HepG2 (cell line): ENCODE measurements at places on chromosomes 7 and 10. TPM values are rescaled to one million over a fixed set of nuclear protein-coding genes. Genes with fewer than 3 reads are reported as not detected.

GRCh38 chr7:37961251-37961650, 40.8 kb downstream of the EPDR1 start:
- H3K4me3 ChIP-seq: no peak overlapping the region
- H3K4me1 ChIP-seq: no peaks in the 10 kb centered on the region
- no peak overlapping the region for H3K27ac ChIP-seq
- H3K36me3 ChIP-seq: no peaks in the 10 kb centered on the region

DNA sequence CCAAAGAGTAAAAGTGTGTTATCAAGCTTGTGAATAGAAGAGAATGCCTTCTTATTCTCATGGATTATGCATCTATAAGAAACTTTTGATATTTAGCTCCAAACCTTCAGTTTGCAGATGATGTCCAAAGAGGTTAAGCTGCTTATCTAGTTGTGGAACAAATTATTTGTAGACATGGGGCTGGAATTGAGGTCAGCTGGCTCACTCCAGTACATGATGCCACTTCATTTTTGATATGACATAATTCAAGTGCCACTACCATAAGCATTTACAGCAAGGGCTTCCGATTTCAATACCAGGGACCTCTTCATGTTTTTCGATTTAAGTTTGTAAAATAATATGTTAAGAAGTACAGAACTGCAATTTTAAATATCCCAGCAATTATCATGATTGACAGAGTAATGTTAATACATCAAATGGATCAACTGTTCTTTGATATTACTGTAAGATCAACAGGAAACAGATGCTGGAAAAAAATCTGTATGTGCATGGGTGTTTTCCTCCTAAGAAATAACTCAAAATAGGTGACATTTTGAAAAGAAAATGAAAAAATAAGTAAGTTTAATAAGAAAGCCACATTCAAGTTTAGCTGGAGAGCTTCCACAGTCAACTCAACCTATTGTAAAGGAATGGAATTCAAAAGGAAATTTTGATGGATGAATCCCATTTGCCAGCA, 12.7 kb downstream of the FAM3C start:
- H3K4me3 ChIP-seq: no peak overlapping the region
- H3K27me3 ChIP-seq: no peaks in the 10 kb centered on the region
- no peak overlapping the region for H3K27ac ChIP-seq
- no peak for DNase-seq
- H3K4me1 ChIP-seq: peaks cover 7% of the 10 kb centered on the region; the same call in 1 of the 2 replicates
- peaks cover 10% of the 10 kb centered on the region; the same call in 1 of the 3 replicates for H3K36me3 ChIP-seq

Gene CAMK1D
- total RNA-seq: not detected in 2 replicates

GRCh38 chr10:120174491-120174890, 282.0 kb downstream of the SEC23IP start:
- peaks cover 16% of the 10 kb centered on the region; the same call in 2 of the 3 replicates for H3K27me3 ChIP-seq
- no peak overlapping the region for H3K4me3 ChIP-seq
- no peak for DNase-seq
- H3K4me1 ChIP-seq: no peaks in the 10 kb centered on the region

Gene SPDYE5
- total RNA-seq: not detected in 2 replicates

DNA sequence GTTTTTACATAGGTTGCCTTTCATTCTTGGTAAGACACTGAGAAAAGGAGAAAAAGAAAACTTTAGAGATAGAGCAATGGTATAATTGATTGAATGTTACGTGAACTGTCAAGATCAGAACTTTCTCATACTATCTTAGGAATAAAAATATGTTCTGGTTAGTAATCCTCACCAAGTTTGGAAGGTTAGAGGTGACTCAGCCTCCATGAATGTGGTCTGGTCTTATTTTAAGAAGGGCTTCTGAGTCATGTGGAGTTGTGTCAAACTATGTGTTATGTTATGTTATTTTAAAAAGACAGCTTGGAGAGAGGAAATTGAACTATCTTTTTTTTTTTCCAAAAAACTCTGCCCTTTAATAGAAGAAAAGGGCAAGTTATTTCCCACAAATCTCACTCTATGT, 458.6 kb upstream of the KLF6 start:
- DNase-seq: no peak
- H3K4me1 ChIP-seq: no peaks in the 10 kb centered on the region
- H3K36me3 ChIP-seq: no peaks in the 10 kb centered on the region
- H3K4me3 ChIP-seq: no peak overlapping the region
- no peak overlapping the region for H3K27ac ChIP-seq

Gene NPC1L1
- 3.8 and 4.8 TPM in 2 replicates for total RNA-seq

DNA sequence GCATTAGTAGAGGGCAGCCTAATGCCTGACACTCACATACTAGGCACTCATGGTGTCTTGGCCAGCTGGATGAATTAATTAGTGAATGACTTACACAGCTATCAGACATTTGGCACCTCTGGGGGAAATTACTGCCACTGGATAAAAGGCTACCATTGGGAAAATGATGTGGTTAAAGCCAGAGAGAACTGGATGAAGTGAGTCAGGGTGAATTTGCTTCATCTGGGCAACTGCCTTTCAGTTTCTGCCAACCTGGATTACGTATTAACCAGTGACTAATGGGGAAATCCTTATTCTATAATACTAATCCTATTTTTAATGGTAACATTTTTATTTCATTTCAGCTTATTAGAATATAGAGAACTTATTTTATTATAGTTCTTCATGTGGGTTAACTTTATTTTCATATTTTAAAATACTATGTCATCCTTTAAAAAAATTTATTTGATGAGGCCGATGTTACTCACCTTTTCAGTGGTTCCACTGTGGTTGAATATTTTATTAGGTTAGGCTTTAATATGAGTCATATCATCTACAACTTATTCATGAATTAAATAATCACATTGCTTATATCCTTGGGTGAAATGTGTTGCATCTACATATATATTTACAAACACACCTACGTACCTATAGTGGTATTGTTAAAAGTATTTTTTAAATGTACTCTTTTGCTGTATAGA, 85.6 kb upstream of the CAPZA2 start:
- H3K4me1 ChIP-seq: peaks cover 32% of the 10 kb centered on the region
- H3K27ac ChIP-seq: no peak overlapping the region
- H3K36me3 ChIP-seq: peaks cover 35% of the 10 kb centered on the region
- no peak for DNase-seq
- no peak overlapping the region for H3K4me3 ChIP-seq

Gene TMEM196
- total RNA-seq: not detected in 2 replicates

Gene LFNG
- 0.44 TPM in 1 of 2 replicates, not detected in the other for total RNA-seq

DNA sequence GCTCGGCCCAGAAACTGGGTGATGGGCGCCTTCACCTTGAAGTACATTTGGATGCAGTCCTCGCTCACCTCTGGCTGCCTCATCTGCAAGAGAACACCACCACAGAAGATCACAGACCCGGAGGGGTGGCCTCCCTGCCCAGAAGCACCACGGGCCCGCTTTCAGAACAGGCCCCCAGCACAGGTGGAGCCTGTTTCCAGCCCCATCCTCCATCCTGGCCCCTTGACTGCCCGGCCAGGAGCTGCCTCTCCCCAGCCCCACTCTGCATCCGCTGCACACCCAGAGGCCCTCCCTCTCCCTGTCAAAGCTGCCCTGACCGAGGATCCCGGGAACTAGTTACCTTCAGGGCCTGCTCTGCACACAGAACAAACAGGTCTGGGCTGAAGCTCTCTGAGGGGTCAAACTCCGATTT, 724 bp downstream of the CFAP46 start:
- peaks cover 41% of the 10 kb centered on the region; the same call in 2 of the 3 replicates for H3K27me3 ChIP-seq
- no peaks in the 10 kb centered on the region for H3K36me3 ChIP-seq
- no peak overlapping the region for H3K27ac ChIP-seq
- H3K4me3 ChIP-seq: peak overlapping the region; percentile 51; the same call in 1 of the 2 replicates
- no peak for DNase-seq

DNA sequence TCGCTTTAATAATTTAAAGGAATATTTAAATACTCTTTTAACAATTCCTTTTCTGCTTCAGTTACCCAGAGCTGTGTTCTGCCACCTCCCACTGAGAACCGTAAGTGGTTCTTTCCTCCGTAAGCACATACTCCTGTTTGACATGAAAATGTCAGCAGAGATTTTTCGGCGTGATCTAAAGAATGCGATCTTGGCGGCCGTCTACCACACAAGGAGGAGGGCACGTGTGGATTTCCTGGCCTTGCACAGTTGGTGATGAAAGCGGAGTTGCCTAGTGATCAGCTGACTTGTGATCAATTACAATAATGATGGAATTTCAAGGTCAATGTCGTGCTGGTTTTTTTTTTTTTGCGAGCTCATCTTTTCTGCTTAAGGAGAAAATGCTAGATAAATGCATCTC, 35.6 kb upstream of the INSIG1 start:
- DNase-seq: no peak
- no peaks in the 10 kb centered on the region; the same call in none of the 2 replicates for H3K27me3 ChIP-seq
- H3K36me3 ChIP-seq: no peaks in the 10 kb centered on the region

GRCh38 chr7:150400008-150400787, 21.1 kb downstream of the ZNF775 start:
- H3K27me3 ChIP-seq: no peaks in the 10 kb centered on the region
- H3K27ac ChIP-seq: no peak overlapping the region
- H3K4me1 ChIP-seq: peaks cover 51% of the 10 kb centered on the region
- DNase-seq: no peak
- no peak overlapping the region for H3K4me3 ChIP-seq

Gene CSGALNACT2
- total RNA-seq: 3.3 and 3.6 TPM in 2 replicates

Gene PNLIP
- not detected in 2 replicates for total RNA-seq

DNA sequence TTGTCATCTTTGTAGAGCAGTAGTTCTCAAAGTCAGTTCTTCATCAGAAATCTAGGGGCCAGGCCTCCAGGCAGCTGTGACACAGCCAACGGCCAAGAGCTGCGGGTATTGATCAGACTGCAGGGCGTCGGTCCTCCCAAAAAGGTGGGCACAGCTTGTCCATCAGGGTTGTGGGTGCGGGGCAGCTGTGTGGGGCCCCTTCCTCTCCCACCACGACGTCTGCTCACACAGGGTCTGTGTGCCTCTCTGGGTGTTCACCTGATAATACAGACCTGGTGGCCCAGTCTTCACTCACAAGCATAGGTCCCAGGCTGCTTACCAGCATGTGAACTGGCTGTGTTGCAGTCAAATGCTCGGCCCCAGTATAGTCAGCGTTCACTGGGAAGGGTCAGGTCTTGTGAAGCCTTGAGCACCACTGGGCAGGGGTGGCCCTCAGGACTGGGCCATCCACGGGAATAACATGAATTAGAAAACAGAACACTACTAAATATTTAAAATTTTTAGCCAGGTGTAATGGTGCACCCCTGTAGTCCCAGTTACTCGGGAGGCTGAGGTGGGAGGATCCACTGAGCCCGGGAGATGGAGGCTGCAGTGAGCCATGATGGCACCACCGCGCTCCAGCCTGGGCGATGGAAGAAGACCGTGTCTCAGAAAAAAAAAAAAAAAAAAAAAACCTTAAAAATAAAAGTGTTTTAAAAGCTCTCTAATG, 102.8 kb upstream of the DIP2C start:
- DNase-seq: no peak
- H3K36me3 ChIP-seq: no peaks in the 10 kb centered on the region
- peaks cover 31% of the 10 kb centered on the region for H3K4me1 ChIP-seq
- no peak overlapping the region for H3K27ac ChIP-seq
- no peaks in the 10 kb centered on the region for H3K27me3 ChIP-seq

Gene MYL10
- total RNA-seq: not detected in 2 replicates

Gene OR2A42
- total RNA-seq: not detected in 2 replicates

Gene GPR85
- not detected in 2 replicates for total RNA-seq

Gene SEMA3E
- not detected in 2 replicates for total RNA-seq

DNA sequence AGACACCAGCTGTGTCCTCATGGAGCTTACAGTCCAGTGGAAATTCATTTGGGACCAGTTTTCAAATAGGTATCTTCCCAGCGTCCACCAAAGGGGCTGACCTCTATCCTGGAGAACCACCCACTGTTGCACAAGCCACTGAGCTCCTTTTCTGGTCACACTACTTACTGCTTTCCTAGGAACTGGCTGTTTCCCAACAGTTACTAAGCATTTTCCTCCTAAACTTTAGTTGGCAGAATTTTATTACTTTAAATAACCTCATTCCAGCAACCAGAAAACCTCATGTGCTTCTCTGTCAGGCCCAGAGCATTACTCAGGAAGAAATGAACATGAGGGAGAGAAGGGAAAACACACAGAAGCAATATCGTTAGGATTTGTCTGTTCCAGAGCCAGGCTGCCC, 183.1 kb downstream of the GPAM start:
- no peak overlapping the region for H3K27ac ChIP-seq
- no peaks in the 10 kb centered on the region for H3K4me1 ChIP-seq
- H3K27me3 ChIP-seq: no peaks in the 10 kb centered on the region
- no peaks in the 10 kb centered on the region for H3K36me3 ChIP-seq

DNA sequence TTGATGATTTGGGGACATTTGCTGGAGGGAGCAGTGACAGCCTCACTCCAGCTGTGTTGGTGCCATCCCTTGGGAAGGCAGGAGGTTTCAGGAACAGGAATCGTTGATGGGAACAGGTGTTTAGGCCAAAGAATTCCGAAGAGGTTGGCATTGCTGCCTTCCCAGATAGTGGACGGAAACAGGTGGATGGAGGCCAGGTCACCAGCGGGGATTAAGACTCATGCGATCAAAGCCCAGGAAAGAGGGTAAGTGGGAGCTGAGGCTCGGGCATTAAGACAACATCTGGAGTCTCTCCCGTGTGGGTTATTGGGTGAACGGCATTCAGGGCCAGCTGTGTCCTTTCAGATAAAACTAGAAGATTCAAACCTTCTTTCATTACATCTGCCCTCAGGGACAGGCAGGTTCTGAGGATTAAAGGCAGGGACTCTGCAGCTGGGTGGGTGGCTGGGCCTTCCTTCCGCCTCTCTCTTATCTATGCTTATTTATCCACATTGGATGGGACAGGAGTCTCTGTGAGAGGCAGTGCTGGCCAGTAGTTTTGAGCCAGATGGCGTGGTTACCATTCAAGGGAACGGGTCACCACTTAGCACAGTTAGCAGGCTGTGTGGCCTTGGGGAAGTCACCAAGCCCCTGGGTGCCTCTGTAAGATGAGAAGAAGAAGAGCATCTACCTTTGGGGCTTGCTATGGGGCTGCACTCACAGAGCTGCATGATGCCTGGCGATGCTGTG, 67.6 kb downstream of the INSIG1 start:
- H3K27me3 ChIP-seq: peaks cover 3% of the 10 kb centered on the region
- H3K27ac ChIP-seq: no peak overlapping the region
- no peak for DNase-seq
- H3K36me3 ChIP-seq: no peaks in the 10 kb centered on the region
- H3K4me1 ChIP-seq: 0 out of 2 replicates have a peak, but pooled peaks cover 5% of the 10 kb centered on the region

GRCh38 chr7:150464962-150465361, 14.5 kb downstream of the GIMAP8 start:
- no peak overlapping the region for H3K27ac ChIP-seq
- DNase-seq: no peak
- no peaks in the 10 kb centered on the region for H3K36me3 ChIP-seq
- no peak overlapping the region for H3K4me3 ChIP-seq
- H3K27me3 ChIP-seq: peaks cover 20% of the 10 kb centered on the region; the same call in 2 of the 3 replicates

GRCh38 chr7:155213955-155214740, 83.5 kb upstream of the INSIG1 start:
- no peak overlapping the region for H3K4me3 ChIP-seq
- DNase-seq: no peak
- H3K36me3 ChIP-seq: no peaks in the 10 kb centered on the region
- H3K27me3 ChIP-seq: peaks cover 1% of the 10 kb centered on the region
- H3K27ac ChIP-seq: no peak overlapping the region

GRCh38 chr10:124099604-124100003, 6.2 kb upstream of the CHST15 start:
- H3K27me3 ChIP-seq: peaks cover 8% of the 10 kb centered on the region
- no peaks in the 10 kb centered on the region for H3K36me3 ChIP-seq
- peaks cover 50% of the 10 kb centered on the region for H3K4me1 ChIP-seq
- no peak for DNase-seq
